Progenitor cell of endocrine pancreas (in vitro differentiated cells): ENCODE measurements at places on chromosomes 5 and 9. TPM values are rescaled to one million over a fixed set of nuclear protein-coding genes. Genes with fewer than 3 reads are reported as not detected.
A peak's percentile ranks its signal among the peaks of the same experiment; 100 is the strongest.

DNA sequence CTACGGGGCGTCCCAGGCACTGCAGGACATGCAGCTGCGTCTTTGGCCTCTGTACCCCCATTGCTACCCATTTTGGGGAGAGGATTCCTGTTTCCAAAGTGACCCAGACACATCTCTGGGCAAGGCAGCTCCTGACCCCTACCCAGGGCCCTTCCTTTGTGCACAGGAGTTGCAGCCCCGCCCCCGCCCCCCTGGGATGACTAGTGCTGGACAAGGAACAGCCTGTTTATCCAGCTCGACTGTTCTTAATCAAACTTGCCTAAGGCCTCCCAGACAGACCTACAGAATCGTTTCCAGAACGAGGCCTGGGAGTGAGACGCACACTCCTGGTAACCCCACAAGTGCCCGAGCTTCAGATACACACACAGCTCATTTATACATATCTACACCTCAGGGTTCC lies 13.2 kb downstream of the DIPK1B start:
- DNase-seq = no peak
- peak overlapping the region; percentile 74 for H3K27ac ChIP-seq
- H3K4me3 ChIP-seq = peak overlapping the region; percentile 85
- peaks cover 20% of the 10 kb centered on the region for H3K4me1 ChIP-seq

DNA sequence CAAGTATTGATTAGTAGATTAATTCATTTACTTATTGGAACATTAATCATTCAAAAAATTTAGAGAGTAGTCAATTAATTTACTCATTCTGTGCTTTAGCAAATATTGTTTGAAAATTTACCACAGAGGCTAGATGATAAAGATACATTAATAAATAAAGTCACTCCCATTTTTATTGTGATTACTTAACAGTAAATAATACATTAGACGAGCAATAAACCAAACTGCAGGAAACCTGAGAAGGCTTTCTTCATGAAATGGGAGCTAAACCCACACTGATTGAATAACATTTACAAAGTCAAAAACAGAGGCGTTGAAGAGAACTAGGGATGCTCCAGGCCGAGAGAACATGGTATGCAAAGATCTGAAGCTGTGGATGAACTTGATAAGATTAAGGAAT lies 38.8 kb upstream of the PRDM9 start:
- H3K4me1 ChIP-seq = peaks cover 15% of the 10 kb centered on the region
- H3K36me3 ChIP-seq = peaks cover 2% of the 10 kb centered on the region
- DNase-seq = no peak
- peak overlapping the region; percentile 30 for H3K27ac ChIP-seq
- no peak overlapping the region for H3K4me3 ChIP-seq
- H3K27me3 ChIP-seq = no peaks in the 10 kb centered on the region

Gene LYSMD3
- 16.4 and 17.2 TPM in 2 replicates for total RNA-seq

Gene HACD4
- total RNA-seq = 0.72 and 0.80 TPM in 2 replicates
